ENCODE measurements at places on chromosomes 6 and 20.

DNA sequence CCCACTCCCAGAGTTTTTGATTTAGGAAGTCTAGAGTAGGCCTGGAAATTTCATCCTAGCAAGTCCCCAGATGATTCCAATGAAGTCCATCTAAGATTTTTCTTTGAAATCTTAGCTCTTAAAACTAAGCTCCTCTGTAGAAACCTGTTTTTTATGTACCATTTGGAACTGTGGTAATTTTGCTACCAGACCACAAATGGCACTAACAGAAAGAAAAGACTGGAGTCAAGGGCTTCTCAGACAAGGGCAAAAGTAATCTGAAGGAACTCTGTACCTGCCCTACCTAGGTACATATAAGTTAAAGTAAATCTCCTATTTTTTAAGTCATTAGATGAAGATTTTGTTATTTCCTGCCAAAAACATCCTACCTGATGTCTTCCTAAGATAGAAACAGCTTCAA lies 155.0 kb upstream of the HTR1E start:
- no peak for DNase-seq

DNA sequence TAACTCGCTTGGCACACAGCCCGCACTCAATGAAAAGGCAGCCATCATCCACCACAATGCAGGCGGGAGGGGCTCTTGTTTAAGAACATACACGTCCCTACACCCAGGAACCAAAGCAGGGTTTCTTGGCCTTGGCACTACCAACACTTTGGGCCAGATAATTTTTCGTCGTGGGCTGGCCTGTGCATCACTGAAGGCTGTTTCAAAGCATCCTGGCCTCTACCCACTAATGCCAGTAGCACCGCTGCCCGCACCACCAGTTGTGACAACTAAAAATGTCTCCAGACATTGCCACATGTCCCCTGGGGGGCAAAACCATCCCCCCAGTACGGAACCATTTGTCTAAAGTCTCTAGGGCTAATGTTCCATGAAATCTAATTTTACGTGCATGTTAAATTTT lies 13.0 kb downstream of the UQCC2 start:
- DNase-seq, result no peak

GRCh38 chr20:57672164-57672563 lies 37.7 kb downstream of the PMEPA1 start:
- DNase-seq, result no peak

GRCh38 chr6:148580442-148580841 lies 166.4 kb upstream of the UST start:
- no peak for DNase-seq

GRCh38 chr6:74611220-74611619 lies 594.6 kb downstream of the COL12A1 start:
- DNase-seq, result no peak

- DNase-seq, result no peak
Observed at GRCh38 chr20:55584964-55585363, 420.4 kb downstream of the CBLN4 start.

DNA sequence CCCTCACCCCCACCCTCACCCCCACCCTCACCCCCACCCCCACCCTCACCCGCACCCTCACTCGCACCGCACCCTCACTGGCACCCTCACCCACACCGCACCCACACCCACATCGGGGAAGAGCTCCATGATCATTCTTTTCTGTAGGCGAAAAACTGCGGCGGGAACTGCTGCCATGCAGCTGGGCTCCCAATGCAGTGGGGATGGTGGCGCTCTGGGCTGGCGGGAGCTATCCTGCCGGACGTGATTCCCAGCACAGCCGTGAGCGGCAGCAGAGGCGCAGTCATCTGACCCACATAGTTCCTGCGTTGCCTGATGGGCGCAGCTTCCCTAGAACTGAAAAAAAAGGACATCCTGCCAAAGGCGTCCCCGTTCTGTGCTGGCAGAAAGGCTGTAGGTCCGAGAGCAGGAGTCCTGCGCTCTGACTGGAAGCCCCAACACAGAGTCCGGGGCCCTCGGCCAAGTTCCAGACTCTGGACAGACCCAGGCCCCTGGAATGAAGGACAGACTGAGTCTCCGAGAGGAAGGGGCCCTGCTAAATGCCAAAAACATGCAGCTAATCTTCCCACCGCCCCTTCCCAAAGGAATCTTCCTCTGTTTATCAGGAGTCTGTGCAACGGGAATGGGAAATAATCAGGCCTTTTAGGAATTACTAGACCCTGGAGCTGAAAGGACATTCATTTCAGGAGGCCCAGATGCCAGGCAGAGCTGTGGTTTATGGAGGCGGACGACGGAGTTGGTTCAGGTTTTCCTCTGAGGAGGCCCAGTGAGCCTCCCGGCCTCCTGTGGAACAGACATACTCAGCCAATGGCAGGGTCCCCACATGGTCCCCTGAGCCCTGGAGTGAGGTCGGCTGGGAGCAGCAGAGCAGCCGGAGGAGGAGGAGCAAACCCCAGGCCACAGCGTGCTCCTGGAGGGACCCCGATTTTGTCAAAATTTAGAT lies 14.1 kb upstream of the TCFL5 start:
- DNase-seq, result peak; percentile 48

- no peak for DNase-seq
Observed at GRCh38 chr6:113039005-113039404, 691.9 kb downstream of the RFPL4B start.

All from astrocyte of the cerebellum (primary cell).